ENCODE measurements at places on chromosomes 12 and 14. TPM values are rescaled to one million over a fixed set of nuclear protein-coding genes. Genes with fewer than 3 reads are reported as not detected.
A peak's percentile ranks its signal among the peaks of the same experiment; 100 is the strongest.

The CLEC9A gene
- not detected for total RNA-seq

The PDE6H gene
- not detected for total RNA-seq

The TSPAN9 gene
- total RNA-seq = not detected

The E2F7 gene
- 5.3 TPM for total RNA-seq

The NTN4 gene
- not detected for total RNA-seq

The RESF1 gene
- 70.8 TPM for total RNA-seq

The TAS2R10 gene
- not detected for total RNA-seq

DNA sequence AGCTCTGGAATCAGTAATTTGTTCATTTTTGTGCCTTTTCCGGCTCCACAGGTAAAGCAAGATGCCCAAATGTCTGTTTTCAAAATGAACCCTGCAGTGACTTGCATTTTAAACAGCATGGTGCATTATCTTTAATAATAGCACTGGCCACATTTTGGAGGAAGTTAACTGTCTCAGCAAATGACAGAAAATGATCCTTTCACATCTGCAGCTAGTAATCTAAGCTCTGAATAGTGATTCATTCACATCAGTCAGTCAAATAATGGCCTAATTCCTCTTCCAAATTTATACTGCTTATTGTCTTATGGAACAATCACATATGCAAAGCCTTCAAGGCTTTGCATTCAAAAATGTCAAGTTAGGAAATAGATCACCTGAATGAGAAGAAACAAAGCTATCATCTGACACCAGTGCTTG, 75.6 kb downstream of the PPM1H start:
- DNase-seq = no peak

GRCh38 chr12:52279422-52280318, 5.2 kb downstream of the KRT86 start:
- no peak for DNase-seq

- DNase-seq = peak; percentile 86
These were observed 24.6 kb upstream of the UBC start for GRCh38 chr12:124939079-124939420.

- DNase-seq = no peak
These were observed 1018.5 kb downstream of the LRFN5 start for GRCh38 chr14:42624980-42625761.

GRCh38 chr12:130827432-130827831, 11.6 kb downstream of the STX2 start:
- peak; percentile 12 for DNase-seq

GRCh38 chr14:54366736-54367735, 29.8 kb upstream of the CDKN3 start:
- DNase-seq = peak; percentile 55

GRCh38 chr14:89248411-89249064, 168.5 kb downstream of the FOXN3 start:
- no peak for DNase-seq

GRCh38 chr14:100712490-100712889, 14.2 kb upstream of the DLK1 start:
- DNase-seq = no peak

GRCh38 chr14:93925374-93925895, 1.7 kb upstream of the FAM181A start:
- DNase-seq = no peak

GRCh38 chr14:97543221-97543620, 746.0 kb downstream of the VRK1 start:
- DNase-seq = no peak

DNA sequence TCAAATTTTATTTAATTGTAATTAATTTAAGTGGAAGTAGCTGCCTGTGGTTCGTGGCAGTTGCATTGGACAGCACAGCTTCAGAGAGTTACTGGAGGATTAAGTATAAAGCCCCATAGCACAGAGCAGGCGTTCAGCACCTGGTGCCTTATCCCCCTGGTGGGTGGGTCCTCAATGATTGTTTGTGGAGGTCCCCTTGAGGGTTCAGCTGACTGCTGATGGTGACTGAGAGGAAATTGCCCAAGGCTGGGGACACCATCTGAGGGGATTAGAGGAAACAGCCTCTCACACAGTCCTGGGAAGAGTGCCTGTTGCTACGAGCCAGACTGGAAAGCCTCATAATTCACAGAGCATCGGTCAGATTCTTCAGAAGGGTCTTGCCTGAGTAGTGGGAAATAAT, 83.4 kb upstream of the NOS1 start:
- no peak for DNase-seq

DNA sequence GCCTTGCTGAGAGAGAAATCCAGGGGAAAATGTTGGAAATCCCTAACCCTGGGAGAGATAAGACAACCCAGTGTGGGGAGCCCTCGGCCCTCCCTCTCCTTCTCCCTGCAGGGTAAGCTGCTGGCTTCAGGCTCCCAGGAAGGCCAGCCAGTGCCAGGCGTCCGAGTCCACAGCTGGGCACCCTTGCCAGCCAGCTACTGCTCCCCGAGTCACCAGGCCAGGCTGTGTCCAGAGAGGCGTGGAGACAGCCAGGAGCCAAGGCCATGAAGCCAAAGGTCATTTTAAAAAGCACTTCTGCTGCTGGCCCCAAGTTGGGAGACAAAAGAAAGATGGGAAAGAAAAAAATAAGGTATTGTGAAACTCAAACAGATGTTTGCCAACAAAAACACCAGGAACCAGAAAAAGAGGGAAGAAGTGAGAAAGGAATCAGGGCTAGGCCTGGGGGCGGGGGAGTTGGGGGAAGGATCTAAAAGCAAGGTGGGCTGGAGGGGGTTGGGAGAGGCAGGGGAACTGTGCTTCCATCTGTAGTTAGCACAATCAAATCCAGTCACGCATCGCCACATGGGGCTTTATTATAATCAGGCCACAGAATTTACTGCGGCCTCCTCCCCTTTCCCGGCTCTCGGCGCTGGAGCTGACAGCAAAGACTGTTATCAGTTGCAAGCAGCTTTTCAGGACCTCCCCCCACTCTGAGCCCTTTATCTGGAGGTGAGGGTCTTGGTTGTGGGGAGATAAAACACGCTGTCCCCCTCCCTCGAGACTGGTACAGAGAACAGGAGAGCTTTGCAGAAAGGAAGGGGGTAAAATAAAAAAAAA, 33.5 kb downstream of the RBM19 start:
- no peak for DNase-seq

- DNase-seq = no peak
These were observed 34.5 kb upstream of the LGALS3 start for GRCh38 chr14:55094292-55095157.

DNA sequence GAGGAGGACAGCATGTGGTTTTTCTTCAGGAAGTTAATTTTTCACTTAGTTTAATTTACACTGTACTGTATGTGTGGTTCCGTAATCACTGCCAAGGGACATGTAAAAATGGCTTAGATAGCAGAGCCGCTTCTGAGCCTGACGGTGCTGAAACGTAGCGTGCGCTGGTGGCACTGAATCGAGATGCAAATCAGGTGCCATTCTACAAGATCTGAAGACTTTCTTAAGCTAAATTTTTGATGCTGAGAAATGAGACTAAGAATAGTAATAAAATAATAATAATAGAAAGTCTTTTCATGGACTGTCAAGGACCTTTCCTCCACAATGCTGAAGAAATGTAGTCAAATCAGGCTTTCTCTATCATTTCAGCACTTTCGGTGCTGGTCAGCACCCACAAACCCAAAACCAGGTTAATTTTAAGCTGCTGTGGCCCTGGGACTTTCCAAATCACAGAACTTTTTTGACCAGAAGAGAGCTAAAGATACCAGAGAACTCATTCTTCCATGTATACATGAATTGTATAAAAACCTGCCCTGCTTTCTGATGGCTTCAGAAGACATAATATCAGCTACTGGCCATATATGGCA, 183.3 kb upstream of the LMO3 start:
- DNase-seq = no peak

GRCh38 chr12:120951-121350, 54.4 kb downstream of the IQSEC3 start:
- DNase-seq = no peak

DNA sequence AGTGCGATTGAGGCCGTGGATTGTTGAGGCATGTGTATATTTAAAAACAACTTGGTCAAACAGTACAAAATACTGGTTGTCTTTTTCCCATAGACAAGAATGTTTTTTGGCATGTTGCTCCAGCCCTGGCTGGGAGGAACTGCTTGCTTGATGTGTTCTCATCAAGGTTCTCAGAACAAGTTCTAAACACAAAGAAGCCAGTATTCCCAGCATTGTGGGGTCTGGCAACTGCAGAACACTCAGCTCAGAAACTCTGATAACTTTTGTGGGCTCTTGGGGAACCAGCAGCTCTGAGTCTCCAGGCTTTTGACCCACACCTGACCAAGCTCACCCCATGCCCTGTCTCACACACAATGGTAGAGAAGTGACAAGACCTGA, 27.1 kb upstream of the DICER1 start:
- DNase-seq = no peak

DNA sequence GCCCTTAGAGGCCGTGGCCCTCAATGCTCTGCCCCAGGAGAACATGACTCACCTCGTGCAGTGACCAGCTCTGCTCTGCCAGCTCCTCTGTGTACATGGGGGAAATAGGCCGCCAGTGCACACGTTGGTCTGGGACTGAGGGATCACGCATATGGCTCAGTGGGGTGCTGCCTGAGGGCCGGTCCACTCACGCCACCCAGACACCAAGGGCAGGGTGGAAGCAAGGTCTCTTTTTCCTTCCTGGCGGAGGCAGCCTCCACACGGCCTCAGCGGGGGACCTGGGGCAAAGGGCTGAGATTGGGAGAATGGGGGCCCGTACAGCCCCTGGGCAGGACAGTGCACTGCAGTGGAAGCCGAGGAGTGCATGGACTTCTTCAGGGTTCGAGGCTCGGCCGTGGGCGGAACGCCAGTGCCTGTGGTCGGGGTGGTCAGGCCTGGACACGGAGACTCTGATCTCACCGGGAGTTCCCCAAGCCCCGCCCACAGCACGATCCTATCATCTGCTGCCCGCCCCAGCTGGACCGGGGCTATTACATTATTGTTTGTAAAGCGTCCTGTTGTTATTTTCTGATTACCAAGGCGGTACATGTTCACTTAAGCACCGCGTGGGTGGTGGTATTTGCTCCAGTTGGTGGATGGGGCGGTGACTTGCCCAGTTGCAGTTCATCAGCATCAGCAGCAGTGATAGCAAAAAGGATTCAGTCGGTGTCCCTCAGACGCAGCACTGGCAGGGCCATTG, 38.8 kb upstream of the TDRD9 start:
- DNase-seq = no peak

Data from activated CD8-positive, alpha-beta T cell treated with anti-CD3 and anti-CD28 coated beads for 36 hours (primary cell).